ENCODE measurements at places on chromosomes 3 and 15.

GRCh38 chr3:109325109-109325508 lies 8.8 kb upstream of the DPPA2 start:
- no peak for DNase-seq

DNA sequence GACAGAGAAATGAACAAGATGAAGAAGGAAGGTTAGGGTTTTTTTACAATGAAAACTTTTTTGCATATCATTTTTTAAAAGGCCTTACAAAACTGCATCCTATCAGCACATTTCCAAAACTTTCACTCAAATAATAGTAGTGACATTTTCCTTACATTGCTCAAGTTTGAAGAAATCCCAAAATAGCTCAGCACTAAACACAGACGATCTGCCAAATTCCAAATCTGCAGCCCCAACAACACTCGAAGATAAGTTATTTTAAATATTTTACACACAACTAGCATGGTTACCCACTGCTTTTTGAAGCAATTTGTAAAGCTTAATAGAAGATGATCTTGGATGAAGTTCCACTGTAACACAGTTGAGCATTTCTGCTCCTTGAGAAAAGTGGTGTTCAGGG lies 535.6 kb upstream of the ALCAM start:
- DNase-seq, result no peak

DNA sequence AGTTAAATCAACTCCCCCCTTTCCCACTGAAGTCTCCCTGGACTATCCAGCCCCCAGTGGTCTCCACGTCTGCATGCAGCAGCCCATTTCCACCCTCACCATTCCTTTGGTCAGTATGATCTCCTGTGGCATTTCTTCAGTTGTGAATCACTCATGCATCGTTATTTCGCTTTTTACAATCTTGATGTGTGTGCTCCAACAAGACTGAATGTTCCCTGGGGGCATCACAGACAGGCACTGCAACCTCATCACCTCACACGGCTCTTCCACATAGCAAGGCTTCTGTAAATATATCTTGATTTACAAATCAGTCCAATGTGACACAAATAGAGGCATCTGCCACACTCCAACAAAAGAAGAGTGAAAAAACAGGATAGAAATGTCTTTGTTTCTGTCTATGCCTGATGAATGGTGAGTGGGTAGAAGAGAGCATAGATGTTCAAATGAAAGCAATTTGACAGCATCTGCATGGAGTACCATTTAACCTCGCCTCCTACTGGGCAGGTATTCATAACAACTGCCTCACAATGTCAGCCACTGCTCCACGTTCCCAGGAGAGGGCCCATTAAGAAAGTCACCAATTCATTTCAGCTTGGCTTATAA lies 5.2 kb downstream of the HEG1 start:
- DNase-seq, result no peak

- DNase-seq, result peak; percentile 64
Observed at GRCh38 chr3:128559486-128560225, 66.7 kb upstream of the GATA2 start.

DNA sequence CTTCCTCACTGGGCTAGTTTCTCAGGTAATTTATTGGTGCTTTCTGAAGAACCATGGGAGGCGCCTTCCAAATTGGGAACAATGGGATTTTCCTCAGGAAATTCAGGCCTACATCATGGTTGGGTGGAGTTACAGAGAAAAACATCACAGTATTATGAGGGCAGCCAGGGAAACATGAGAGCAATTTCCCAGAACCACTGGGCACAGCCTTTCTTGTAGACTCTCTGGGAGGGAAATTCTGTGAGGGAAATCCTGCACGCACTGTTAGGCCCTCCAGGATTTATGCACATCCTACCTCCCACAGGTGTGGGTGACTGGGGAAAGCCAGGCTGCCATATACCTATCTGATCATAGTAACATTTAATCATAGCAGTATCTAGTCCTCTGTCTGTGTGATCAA lies 13.2 kb downstream of the POPDC2 start:
- no peak for DNase-seq

DNA sequence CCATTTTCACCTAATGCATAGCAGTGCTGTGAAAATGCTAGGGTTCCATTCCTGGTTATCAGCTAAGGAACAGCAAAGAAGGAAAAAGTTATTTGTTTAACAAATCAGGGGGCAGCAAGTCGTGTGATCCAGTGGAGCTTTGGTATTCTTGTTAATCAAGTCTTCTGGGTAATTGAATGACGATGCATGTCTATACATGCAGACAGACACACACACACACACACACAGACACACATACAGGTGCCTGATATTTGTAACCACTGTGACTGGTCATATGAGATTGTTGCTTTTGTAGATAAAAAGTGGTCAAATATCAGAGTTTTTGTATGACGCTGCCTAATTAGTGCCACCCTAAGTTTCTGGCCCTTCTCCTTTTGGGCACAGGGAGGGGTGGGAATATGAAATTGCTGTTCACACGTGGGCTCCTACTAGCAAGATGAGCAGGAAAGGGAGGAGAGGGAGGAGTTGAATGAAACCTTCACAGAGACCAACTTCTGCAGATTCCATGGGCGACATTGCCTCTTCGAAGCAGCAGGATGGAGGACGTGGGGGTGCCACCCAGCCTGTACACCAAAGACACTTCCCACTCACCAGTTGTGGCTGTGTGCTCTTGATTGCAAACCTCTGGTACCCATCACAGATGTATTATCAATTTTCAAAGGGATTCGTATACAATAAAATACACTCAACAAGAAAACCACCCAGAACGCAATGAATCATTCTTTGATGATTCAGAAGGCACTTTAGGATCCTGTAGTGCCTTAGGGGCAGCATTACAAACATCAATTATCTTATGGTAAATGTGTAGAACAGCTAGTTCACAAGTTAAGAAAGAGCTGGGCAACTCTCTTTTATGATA lies 281.9 kb upstream of the ICE2 start:
- DNase-seq, result no peak

DNA sequence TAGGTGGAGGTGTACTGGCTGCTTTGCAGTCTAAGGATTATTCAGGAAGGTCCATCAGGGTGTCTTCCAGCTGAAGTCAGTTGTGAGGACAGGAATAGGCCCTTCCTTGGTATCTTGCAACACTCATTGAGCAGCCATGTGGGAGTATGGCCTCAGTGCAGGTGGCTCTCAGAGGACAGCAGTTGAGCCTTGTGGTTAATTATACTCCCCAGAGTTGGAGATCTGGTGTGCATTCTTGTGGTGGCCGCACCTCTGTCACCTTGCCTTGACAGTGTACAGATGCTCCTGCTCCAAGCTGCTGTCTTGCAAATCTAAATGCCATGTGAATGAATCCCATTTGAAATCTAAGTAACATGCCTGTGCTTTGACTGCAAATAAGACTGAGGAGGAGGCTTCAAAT lies 339.9 kb upstream of the BCHE start:
- no peak for DNase-seq

GRCh38 chr15:68229386-68230156 lies at the start of gene CLN6:
Gene CLN6, minus strand, starts transcription at chr15:68229728. Its CDS starts 144 bp downstream, at chr15:68229584.
- peak; percentile 80 for DNase-seq

- no peak for DNase-seq
Observed at GRCh38 chr3:95356764-95357501, 1294.1 kb downstream of the NSUN3 start.

DNA sequence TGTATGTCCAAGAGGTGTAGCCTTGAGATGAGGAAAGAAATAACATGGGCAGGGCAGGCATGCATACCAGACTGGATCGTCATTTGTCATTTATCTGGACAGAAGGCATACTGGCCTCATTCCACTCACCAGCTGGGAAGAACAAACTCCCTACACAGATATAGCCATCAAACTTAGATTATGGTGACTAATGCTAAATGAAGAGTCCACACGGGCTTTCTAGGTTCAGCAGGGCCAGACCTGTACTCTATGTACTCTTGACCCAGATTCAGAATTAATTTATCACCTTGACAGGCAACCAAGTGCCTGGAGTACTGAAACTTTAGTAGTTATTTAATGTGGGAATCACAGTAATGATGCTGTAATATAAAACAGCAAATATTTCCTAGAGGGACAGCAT lies 164.3 kb upstream of the IL12A start:
- no peak for DNase-seq

DNA sequence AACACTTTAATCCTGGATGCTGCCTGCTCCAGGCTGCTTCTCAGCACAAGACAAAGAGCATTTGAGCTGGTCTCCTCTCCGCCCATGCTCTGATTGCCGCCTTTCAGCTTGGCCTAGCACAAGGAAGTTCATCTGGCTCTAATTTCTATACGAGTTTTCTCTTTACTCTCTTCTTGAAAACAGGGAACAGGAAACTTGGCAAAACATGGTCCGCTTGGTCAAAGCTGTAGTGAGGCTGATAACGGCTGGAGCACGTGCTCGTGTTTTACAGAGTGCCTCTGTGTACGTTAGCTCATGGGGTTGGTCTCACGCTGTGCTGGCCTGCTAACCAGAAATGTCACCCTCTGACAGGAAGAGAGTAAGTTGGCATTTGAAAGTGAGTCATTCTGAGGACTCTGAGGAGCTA lies 19.2 kb downstream of the RARRES1 start:
- DNase-seq, result peak; percentile 10

DNA sequence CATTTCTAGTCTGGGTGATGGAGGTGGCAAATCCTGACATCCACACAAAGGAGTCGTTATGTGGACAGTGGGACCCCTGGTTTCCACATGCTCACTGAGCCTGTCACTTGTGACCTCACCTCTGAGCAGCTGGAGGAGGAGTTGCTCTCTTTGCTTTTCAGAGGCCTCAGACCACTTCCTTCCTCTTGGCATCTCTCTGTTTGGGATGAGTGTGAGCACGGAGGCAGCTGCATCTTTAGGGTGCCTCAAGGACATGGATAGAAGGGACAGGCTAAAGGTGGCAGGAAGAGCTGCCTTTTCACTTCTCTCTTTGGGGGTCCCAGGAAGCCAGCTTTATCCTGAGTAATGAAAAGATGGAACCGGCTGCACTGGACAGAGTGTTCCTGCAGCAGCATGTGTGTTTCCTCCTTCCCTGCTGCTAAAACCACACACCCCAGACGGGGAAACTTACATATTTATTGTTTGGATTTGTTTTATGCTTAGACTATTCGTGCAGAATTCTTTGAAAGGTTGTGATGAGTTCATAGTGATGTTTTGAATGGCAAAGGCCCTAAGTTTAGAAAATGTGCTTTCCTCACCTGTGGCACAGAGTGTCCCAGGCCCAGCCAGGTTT lies 31.8 kb downstream of the GPR171 start:
- DNase-seq, result no peak

GRCh38 chr3:4065554-4065953 lies 237.6 kb upstream of the SETMAR start:
- DNase-seq, result no peak

- no peak for DNase-seq
Observed at GRCh38 chr3:107211608-107212007, 165.6 kb upstream of the CCDC54 start.

GRCh38 chr15:97597801-97598200 lies 362.7 kb upstream of the ARRDC4 start:
- DNase-seq, result no peak

- no peak for DNase-seq
Observed at GRCh38 chr3:40989141-40990061, 209.9 kb upstream of the CTNNB1 start.

DNA sequence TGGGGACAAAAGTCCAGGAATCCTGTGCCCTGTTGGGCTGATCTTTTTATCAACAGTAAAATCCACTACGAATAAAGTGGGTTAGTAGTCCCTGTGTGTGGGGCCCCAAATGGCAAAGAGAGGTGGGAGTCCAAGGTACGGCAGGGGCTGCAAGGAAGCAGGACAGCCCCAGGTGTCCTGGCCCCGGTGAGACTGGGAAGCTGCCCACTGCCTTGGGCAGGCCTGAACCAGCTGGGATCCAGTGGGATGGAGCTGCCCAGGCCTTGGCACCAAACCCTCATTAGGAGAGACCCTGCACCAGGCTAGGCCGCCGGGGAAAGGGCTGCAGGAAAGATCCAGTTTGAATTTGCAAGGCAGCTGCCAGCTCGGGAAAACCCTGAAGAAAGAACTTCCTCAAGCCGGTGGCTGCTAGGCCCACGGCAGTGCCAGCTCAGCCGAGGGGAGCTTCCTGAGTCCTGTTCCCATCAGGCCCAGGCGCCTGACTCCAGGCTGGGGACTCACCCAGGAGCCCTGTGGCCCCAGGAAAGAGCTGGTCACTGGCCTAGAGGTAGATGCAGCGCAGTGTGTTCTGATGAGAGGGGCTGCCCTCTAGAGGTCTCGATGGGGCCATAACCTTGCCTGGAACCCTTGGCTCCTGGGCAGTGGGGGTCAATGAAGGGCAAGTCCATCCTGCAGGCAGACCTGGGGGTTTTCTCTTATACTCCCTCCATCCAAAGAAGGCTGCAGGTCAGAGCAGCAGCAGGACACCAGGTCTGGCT lies 14.4 kb upstream of the GNAI2 start:
- no peak for DNase-seq

GRCh38 chr3:186538779-186539178 lies 5.4 kb downstream of the CRYGS start:
- no peak for DNase-seq

GRCh38 chr15:86205096-86205495 lies 125.4 kb downstream of the AGBL1 start:
- no peak for DNase-seq

- DNase-seq, result no peak
Observed at GRCh38 chr3:168864107-168865021, 768.6 kb upstream of the GOLIM4 start.

DNA sequence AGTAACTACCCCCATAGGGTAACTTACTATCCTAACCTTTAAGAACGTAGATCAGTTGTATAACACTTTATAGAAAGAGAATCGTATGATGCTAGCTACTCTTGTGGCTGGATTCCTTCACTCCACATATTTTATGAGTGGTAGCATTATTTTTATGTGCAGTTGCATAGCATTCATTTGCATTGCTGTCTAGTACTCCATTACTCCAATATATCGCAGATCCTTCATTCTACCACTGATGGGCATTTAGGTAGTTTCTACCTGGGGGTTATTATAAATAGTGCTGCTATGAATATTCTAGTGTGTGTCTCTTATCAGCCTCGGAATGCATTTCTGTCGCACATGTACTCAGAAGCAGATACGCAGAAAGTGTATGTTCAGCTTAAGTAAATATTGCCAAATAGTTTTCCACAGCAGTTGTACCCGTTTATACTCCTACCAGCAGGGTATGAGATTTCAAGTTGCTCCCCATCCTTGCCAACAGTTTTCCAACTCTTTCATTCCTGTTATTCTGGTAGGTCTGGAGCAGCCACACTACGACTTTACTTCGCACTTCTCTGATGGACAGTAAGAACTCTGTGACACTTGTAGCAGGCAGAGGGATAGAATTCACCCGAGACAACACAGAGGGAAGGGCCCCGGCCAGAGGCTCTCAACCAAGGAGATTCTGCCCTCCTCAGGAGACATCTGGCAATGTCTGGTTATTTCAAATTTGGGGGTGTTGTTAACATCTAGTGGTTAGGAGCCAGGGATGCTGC lies 9.8 kb upstream of the VGLL4 start:
- DNase-seq, result no peak

DNA sequence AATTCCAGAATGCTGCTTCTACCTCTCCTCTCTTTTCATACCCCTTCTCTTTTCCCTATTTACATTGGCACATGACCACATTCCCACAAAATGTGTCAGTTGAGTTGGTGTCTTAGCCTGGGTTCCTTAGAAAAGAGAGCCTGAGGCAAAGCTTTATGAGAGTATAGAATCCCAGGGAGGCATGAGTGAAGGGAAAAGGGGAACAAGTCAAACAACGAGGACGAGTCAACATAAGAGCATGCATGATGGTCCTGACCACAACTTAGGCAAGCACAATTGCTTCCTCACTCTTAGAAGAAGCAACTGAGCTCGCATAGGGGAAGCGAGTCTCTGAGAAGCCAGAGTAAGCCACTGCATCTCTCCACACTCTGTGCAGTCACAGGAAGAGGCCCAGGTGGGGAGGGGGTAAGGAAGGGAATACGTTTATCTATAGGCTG lies 15.4 kb upstream of the ZNF774 start:
- DNase-seq, result no peak

GRCh38 chr3:9122732-9123364 lies 126.6 kb downstream of the SRGAP3 start:
- DNase-seq, result no peak
